A549 treated with Mapracorat at 1 μM for 4 hours (cell line): ENCODE measurements at places on chromosomes 5 and 9. TPM values are rescaled to one million over a fixed set of nuclear protein-coding genes. Genes with fewer than 3 reads are reported as not detected.

The HMCN2 gene
- 0.02 to 0.12 TPM (median 0.06 TPM) in 4 of 5 replicates, not detected in the other for total RNA-seq

The THG1L gene
- 23.5 to 29.0 TPM (median 24.3 TPM) in 5 replicates for total RNA-seq

The WDR36 gene
- 12.7 to 17.4 TPM (median 14.6 TPM) in 5 replicates for total RNA-seq

The FBP2 gene
- not detected in 5 replicates for total RNA-seq

The FAM151B gene
- 1.1 to 2.3 TPM (median 1.5 TPM) in 5 replicates for total RNA-seq

The CDKN2A gene
- total RNA-seq: not detected in 5 replicates

The SLC46A2 gene
- not detected in 5 replicates for total RNA-seq

The HSD17B3 gene
- total RNA-seq: not detected in 5 replicates

The GLRA1 gene
- total RNA-seq: not detected in 5 replicates

The SHLD3 gene
- total RNA-seq: 1.9 to 2.8 TPM (median 2.0 TPM) in 5 replicates

The PCDHB9 gene
- 0.03 to 0.26 TPM (median 0.05 TPM) in 3 of 5 replicates, not detected in the others for total RNA-seq

The DRD1 gene
- total RNA-seq: 0.08 to 0.18 TPM (median 0.15 TPM) in 5 replicates

The DEPDC1B gene
- total RNA-seq: 12.5 to 16.6 TPM (median 15.2 TPM) in 5 replicates

The PCDHAC1 gene
- total RNA-seq: 1.6 to 2.3 TPM (median 2.0 TPM) in 5 replicates

The BTNL3 gene
- total RNA-seq: not detected in 5 replicates

The IL13 gene
- total RNA-seq: 0.11 to 0.14 TPM in 2 of 5 replicates, not detected in the others

The MARCHF6 gene
- total RNA-seq: 46.3 to 81.6 TPM (median 68.9 TPM) in 5 replicates

The FST gene
- 1.7 to 3.0 TPM (median 2.9 TPM) in 5 replicates for total RNA-seq

The TEX48 gene
- total RNA-seq: not detected in 5 replicates

The C9 gene
- not detected in 5 replicates for total RNA-seq

The HMGCS1 gene
- 52.0 to 66.5 TPM (median 56.2 TPM) in 5 replicates for total RNA-seq

The CDC20B gene
- 0.07 to 0.09 TPM (median 0.09 TPM) in 4 of 5 replicates, not detected in the other for total RNA-seq

The CDX1 gene
- not detected in 5 replicates for total RNA-seq

The PCDHGC4 gene
- not detected in 5 replicates for total RNA-seq

The ZFAND5 gene
- total RNA-seq: 133 to 220 TPM (median 186 TPM) in 5 replicates

The CMYA5 gene
- 0.12 to 0.38 TPM (median 0.14 TPM) in 5 replicates for total RNA-seq

The ICE1 gene
- total RNA-seq: 18.2 to 24.8 TPM (median 22.7 TPM) in 5 replicates

The OLFM1 gene
- 8.5 to 10.7 TPM (median 10.2 TPM) in 5 replicates for total RNA-seq

The ORM1 gene
- not detected in 5 replicates for total RNA-seq

The JAKMIP2 gene
- not detected in 5 replicates for total RNA-seq

The CCDC171 gene
- total RNA-seq: 0.26 to 0.40 TPM (median 0.37 TPM) in 5 replicates

The C6 gene
- not detected in 5 replicates for total RNA-seq

The ZDHHC11B gene
- 1.1 to 1.7 TPM (median 1.5 TPM) in 5 replicates for total RNA-seq

The CA9 gene
- 4.2 to 8.9 TPM (median 6.4 TPM) in 5 replicates for total RNA-seq

The DMGDH gene
- not detected in 5 replicates for total RNA-seq

The POU5F2 gene
- 0.02 TPM in 1 of 5 replicates, not detected in the others for total RNA-seq

The PTGS1 gene
- total RNA-seq: 1.5 to 2.1 TPM (median 1.7 TPM) in 5 replicates

The ANKRD31 gene
- 0.02 to 0.07 TPM (median 0.05 TPM) in 4 of 5 replicates, not detected in the other for total RNA-seq

The FRRS1L gene
- total RNA-seq: 0.13 to 0.63 TPM (median 0.24 TPM) in 5 replicates

The CENPK gene
- 28.5 to 35.4 TPM (median 30.9 TPM) in 5 replicates for total RNA-seq

The TRPM3 gene
- total RNA-seq: not detected in 5 replicates

The SLC6A19 gene
- 0.13 to 0.22 TPM (median 0.19 TPM) in 5 replicates for total RNA-seq

The CARD9 gene
- total RNA-seq: 0.50 to 1.8 TPM (median 1.3 TPM) in 5 replicates

The ATP10B gene
- not detected in 5 replicates for total RNA-seq

The GDA gene
- total RNA-seq: 0.48 to 1.4 TPM (median 1.0 TPM) in 5 replicates

The FOXD4L4 gene
- total RNA-seq: 0.08 TPM in 1 of 5 replicates, not detected in the others

The FANCC gene
- 10.6 to 11.8 TPM (median 10.9 TPM) in 5 replicates for total RNA-seq

The UBTD2 gene
- total RNA-seq: 12.8 to 16.5 TPM (median 14.7 TPM) in 5 replicates

The PCDHB8 gene
- total RNA-seq: 0.19 to 0.42 TPM (median 0.22 TPM) in 5 replicates

The LEAP2 gene
- total RNA-seq: 0.46 to 1.4 TPM (median 0.90 TPM) in 5 replicates

The SPATA31A7 gene
- total RNA-seq: not detected in 5 replicates

The CYLC2 gene
- total RNA-seq: not detected in 5 replicates

The SNCB gene
- total RNA-seq: 0.86 to 1.3 TPM (median 1.0 TPM) in 5 replicates

The DOCK2 gene
- 0.84 to 3.5 TPM (median 2.5 TPM) in 5 replicates for total RNA-seq
